GM12865 (cell line): ENCODE measurements at places on chromosomes 12 and 14.
A peak's percentile ranks its signal among the peaks of the same experiment; 100 is the strongest.

DNA sequence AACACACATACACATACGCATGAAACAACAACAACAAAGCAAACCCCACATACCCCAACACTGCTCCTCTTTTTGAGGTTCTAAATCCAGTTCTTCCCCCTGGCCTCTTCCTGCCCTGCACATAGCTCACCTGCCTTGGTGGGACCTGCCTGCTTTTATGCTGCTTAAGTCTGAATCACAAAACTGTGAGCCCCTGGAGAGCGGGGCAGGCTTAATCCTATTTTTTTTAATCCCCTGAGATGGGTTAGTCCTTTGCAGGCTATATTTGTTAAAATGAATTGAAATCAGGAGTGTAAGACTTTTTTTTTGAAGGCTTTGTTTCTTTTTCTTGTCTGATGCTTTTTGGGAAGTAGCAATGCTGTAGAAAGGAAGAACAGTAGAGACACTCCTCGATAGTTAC lies 84.6 kb upstream of the MAX start:
- no peak for DNase-seq

DNA sequence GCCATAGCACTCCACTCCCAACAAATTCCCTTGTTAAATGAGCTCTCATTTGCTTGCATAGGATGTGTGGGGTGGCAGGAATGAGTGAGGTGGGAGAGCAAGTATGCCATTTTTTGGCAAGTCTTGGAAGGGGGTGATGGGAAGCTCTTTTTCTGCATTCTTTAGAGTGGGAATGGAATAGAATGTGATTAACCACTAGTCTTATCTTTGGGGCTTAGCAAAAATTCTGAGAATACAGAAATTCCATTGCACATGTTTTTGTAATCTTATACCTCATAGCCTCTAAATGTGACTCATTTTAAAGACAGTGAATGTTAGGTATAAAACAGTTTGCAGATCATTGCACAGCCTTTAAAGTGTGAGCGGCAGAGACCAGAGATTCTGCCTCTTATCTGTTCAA lies 28.4 kb upstream of the NEDD1 start:
- DNase-seq, result no peak

- no peak for DNase-seq
Observed at GRCh38 chr14:49056021-49056420, 530.2 kb downstream of the RPS29 start.

DNA sequence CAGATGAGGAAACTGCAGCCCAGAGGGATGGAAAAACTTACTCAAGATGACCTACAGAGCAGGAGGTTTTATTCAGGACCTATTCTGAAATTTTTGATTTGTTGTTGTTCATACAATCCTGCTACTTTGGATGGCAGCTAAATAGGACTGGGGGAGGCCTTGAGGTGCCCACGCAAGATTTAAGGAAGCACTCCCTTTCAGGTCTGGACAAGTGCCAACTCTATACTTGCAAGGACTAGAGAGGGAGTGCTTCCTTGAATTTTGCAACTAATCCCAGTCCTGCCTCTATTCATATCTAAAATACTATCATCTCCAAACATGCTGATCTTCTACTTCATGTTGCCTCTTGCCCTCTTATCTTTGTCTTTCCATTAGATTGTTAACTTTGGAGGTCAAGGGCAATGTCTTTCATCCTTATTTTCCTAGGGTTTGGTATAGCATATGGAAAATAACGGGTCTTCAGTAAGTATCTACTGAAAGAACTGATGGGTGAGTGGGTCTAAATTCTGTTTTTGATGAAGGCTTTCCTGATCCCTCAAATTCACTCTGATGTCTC lies 28.6 kb upstream of the PPM1H start:
- DNase-seq, result no peak

GRCh38 chr14:77917491-77918201 lies 117.7 kb downstream of the ADCK1 start:
- no peak for DNase-seq

DNA sequence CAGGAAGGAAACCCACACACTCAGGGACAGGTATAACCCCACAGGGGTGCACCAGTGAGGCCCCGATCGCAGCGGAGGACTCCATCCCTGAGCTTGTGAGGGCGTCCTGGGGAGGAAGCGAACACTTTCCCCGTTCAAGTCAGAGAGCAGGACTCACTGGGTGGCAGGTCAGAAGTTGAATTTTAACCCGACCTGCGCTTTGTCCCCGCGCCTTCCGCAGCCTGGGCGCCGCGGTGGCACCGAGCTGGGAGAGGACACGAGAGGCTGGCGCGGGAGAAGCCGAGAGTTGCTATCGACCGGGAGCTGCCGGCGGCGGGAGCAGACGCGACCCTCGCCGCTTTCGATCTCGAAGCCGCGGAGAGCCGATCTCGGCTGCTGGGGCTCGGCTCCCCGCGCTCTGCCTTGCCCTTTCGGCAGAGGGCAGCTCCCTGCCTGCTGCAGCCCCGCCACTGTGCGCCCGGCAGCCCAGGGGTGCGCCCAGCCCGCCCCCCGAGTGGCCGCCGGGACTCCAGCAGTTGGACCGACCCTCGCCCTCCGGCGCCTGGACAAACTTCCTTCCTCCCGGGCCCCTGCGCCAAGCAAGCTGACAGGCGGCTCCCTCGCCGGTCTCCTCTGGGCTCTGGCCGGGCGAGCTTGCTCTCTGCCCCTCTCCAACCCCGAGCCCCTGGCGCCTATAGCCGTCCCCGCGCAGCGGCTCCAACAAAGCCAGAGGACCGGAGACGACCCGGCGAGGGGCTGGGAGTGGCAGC lies 918 bp downstream of the LIN7A start:
- DNase-seq, result peak; percentile 27

DNA sequence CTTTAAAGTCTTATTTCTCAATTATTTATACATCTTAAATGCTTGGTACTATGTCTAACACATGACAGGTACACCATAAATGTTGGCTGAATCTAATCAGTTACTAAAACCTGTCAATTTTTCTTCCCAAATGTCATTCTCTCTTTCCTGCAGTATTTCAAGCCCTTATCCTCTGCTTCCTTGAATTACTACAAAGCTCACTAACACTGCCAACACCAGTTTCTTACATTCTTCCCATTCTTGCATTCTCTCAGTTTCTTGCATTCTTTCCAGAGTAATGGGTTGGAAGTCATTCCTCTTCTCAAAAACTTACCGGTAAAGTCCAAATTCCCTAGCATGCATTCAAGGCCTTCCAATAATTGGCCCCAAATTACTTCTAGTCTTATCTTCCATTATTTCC lies 9.6 kb upstream of the SMARCC2 start:
- no peak for DNase-seq

DNA sequence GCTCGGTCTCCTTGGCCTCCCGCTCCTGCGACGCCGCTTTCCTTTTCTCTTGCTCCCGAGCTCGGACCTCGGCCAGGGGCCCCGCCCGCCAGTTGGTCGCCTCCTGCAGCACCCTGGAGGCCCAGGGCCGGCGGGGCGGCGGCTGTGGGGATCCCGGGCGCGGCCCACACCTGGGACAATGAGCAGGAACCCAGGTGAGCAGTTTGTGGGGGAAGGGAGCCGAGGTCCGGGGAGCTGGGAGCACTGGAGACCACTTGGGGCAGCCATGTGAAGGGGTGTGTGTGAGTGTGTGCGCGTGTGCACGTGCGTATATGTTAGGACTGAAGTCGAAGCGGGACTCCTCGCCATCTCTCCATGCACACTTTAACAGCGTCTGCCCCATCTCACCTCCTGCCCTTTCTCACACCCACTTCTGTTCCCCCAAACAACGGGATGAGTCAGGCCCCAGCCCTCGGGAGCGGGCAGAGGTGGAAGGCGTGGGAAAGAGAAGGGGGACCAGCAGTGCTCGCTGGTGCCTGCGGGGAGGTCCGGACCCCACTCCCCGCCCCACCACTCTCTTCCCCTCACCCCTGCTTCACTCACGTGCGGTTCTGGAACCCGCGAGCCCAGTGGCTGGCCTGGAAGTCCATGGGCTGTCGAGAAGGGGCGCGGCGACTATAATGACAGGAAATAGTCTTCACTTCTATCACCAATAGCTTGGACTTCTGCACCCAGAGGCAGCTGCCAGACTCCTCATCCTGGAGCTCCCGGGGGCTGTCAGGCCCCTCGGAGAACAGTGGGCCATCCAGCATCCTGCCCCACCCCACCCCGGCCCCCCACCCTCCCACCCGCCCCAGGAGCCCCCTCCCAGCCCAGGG lies 450 bp downstream of the DDN start:
- DNase-seq, result peak; percentile 71

- DNase-seq, result no peak
Observed at GRCh38 chr12:3761116-3761735, 8.3 kb upstream of the CRACR2A start.

DNA sequence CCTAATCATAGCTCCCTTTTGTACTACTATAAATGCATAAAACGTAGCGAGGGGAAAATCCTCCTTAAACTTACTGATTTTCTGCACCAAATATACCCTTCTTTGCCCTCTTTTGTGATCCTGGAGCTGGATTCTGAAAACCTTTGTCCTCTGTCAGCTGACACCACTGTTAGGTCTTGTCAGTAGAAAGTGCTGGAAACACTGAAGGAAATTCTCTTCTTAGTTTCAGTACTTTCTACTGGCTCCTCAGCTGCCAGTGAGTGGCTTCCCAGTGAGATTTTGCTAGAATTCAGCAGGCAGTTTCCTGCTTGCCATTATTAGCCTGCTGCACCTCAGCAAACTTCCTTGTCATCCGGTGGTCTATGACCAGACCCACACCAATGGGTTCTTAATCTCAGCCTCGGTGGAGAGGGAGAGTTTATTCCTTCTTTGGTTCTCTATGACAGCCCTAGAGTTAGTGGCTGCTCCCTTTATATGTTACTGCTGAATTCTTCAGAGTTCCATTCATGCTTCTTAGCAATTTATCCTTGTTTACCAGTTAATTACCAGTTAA lies 476.2 kb downstream of the FSCB start:
- no peak for DNase-seq

- DNase-seq, result no peak
Observed at GRCh38 chr14:99581374-99581773, 22.6 kb downstream of the CCDC85C start.
